GM18507 (cell line): ENCODE measurements at places on chromosomes 2 and 18.

GRCh38 chr2:55114082-55114481 is 63.8 kb upstream of the RTN4 start:
- no peak for DNase-seq

GRCh38 chr2:44005846-44006245 is 10.1 kb upstream of the LRPPRC start:
- DNase-seq = no peak

- DNase-seq = no peak
Observed at GRCh38 chr18:60905699-60906098, 427.5 kb upstream of the CDH20 start.

DNA sequence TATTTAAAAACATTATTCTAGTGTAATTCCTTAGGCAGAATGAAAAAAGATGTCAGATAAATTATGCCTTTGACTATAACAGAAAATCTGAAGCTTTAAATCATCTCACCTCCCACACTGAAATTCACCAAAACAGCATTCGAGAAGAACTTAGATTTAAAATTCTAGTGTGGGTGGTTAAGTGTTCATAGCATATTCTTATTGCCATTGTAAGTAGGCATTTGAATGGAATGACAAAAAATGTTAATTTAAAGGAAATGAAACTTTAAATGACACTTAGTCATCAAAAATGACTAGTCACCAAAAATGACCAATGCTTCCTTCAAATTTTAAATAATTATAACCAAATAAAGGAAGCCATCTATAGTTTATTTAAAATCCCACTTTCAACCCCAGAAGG is 7.0 kb upstream of the ZNF407 start:
- DNase-seq = no peak
